Naive thymus-derived CD8-positive, alpha-beta T cell (primary cell): ENCODE measurements at places on chromosomes 12 and 14. TPM values are rescaled to one million over a fixed set of nuclear protein-coding genes. Genes with fewer than 3 reads are reported as not detected.

SUOX gene
- polyA plus RNA-seq: not detected

MUCL1 gene
- not detected for polyA plus RNA-seq

CCDC60 gene
- polyA plus RNA-seq: not detected

NEUROD4 gene
- not detected for polyA plus RNA-seq

GLS2 gene
- 3.2 TPM for polyA plus RNA-seq

WIF1 gene
- polyA plus RNA-seq: not detected

CRIP1 gene
- 784 TPM for polyA plus RNA-seq

CLEC2B gene
- polyA plus RNA-seq: 78.4 TPM

TMEM132C gene
- polyA plus RNA-seq: not detected

NAA25 gene
- polyA plus RNA-seq: 17.3 TPM
